ENCODE measurements at places on chromosomes 2 and 18.

DNA sequence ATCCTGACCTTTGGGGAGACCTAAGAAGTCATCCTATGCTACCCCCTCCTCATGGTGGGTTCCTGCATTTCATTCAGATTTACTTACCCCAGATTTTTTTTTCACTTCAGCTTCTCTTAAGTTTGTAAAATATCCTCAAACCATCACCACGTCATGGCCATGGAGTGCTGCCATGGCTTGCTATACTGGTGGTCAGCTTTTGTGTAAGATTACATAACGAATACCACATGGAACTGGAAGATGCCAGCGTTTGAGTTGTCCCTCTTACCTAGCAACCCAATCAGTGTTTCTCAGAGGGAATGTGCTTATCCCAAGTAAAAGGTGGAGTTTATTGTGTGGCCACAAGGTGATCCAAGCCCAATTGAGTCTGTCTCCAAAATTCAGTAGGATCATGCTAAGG lies 148.6 kb upstream of the ALPP start:
- no peak for DNase-seq

DNA sequence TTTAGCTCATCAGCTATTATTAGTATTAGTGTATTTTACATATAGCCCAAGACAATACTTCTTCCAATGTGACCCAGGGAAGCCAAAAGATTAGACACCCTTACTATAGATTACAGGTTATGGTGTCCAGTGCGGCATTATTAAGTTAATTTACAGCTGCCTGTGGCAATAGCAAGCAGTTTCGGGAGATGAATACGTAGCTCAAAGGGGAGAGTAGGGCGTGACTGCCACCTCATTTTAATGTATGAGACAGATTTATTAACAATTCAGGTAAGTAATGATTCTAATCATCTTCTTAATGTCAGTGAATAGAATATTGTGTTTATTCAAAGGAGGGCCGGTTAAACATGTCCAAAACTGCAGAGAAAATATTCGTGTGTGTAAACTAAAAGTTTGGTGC lies 6.8 kb upstream of the DSG3 start:
- DNase-seq = no peak

DNA sequence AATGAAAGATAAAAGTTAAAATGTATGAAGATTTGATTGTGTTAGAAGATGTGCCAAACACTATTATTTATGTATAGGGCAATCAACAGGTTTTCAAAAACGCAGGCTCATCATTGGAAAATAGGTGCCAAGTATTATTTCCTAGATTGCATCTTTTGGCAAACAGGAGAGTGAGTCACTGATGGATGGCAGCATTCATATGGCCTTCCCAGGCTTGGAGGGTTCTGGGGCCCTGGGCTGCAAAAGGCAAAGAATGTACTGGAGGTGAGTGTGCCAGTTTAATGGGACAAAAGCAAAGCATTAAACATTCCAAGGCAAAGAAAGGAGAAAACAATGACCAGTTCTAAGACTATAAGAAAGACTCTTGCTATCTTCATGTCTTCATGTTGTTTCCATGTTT lies 379.4 kb downstream of the RIT2 start:
- DNase-seq = no peak

DNA sequence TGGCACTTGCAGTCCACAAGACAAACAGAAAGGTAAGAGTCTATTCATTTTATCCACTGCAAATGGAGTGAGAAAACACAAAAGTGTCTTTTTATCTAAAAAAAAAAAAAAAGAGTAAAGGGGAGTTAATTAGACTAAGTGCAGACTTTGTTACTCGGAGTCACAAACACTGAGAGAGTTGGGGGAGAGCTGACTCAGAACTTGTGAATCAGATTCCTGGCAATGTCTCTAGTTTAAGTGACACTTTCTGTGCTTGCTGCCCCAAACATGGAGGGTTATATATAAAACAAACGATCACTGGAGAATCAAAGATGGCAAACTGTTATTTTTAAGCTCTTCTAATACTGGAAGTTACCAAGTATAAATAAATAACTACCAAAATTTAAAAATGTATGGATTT lies 505.8 kb upstream of the NRP2 start:
- no peak for DNase-seq

- no peak for DNase-seq
These were observed 97.6 kb downstream of the SPTBN1 start for GRCh38 chr2:54553775-54554174.

GRCh38 chr2:164530464-164530863 lies 90.8 kb downstream of the GRB14 start:
- DNase-seq = no peak

DNA sequence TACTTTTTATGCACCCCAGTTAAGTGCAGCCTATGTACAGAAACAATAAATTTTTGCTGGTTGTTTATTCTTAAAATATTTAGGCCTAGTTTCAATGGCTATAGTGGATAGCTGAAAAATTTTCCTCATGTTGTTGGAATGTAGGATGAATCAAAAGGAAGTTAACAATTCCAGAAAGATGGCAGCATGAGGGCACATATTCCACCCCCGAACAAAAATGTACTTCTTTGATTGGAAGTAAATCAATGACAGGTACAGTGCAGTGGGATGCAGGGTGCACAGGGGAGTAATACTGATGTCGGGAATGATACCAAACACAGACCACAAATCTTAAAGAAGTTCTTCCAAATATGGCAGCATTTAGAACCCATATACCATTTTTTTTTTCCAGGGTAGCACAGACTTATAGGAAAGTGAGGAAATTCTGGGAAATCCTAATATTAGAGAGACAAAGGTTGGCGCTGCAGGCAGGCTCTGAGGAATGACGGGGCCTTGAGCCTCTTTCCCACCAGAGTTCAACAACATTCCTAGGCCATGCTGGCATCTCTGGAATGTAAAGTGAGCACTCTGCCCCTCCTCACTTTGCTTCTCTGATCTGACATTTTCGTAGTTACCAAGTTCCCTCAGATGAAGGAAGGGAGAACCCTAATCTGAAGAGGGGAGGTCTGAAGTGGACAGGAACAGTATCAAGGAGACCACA lies 36.6 kb upstream of the IKZF2 start:
- no peak for DNase-seq

- DNase-seq = no peak
These were observed 87.4 kb downstream of the EML4 start for GRCh38 chr2:42256505-42256904.

GRCh38 chr2:223967981-223968380 lies 10.7 kb downstream of the MRPL44 start:
- DNase-seq = no peak

- DNase-seq = no peak
These were observed 36.7 kb upstream of the TTC39C start for GRCh38 chr18:23977719-23978483.

- DNase-seq = peak; percentile 68
These were observed 48.1 kb upstream of the ARL4C start for GRCh38 chr2:234544659-234545611.

- DNase-seq = no peak
These were observed 155.2 kb downstream of the MYO5B start for GRCh38 chr18:50039746-50040145.

GRCh38 chr2:104702031-104702850 lies 151.7 kb upstream of the POU3F3 start:
- DNase-seq = no peak

DNA sequence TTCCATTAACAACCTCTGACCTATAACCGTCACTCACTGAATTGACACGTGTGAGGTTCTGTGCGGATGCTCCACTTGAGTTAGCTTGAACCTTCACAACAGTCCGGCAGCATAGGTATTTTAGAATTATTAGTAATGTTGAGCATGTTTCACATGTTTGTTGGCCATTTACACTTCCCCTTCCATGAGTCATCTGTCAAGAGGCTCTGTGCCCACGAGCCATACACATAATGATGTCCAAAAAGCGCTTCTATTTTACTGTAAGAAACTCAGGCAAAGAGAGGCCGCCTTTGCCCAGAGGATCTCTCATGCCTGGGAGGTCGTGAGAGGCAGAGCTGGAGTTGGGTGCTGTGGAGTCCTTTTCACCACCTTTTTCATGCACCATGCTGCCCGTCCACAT lies 28.9 kb upstream of the TMEM214 start:
- no peak for DNase-seq

- no peak for DNase-seq
These were observed 50.8 kb upstream of the RASGRP3 start for GRCh38 chr2:33425586-33426031.

DNA sequence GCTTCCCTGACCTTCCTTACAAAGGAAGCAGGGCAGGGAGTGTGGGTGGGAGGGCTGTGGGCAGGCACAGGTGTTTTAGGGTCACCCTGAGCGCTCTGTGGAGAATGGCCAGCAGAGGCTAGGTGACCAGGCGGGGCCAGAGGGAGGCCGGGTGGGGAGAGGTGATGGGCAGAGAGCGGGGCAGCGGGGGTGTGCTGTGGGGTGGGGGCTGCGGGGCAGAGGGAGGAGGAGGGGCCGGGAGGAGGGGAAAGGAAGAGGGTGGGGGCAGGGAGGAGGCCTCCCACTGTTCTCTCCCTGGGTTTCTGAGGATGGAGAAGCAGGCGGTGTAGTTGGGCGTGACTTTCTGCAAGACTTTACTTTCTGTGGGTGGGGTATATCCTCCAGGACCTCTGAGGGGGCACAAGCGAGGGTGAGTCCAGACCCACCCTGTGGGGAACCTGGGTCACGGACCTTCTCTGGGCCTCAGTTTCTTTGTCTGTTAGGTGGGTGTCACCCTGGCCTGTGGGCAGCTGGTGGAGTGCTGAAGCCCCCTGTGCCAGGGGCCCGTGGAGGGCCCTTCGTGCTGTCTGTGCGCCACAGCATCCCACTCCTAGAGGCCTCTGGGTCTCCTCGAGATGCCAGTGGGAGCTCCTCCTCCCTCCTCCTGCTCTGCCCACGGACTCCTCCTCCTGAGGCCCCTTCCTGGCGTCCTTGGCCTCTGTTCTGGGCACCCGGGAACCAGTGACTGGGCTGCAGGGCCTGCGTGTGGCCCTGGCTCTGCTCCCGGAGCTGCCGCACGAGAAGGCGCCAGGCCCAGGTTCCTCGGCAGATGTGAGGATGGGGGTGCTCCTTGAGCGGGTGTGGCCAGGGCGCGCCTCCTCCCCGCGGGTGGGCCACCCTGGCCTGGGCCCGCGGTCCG lies 6.3 kb upstream of the NEU4 start:
- no peak for DNase-seq
